ENCODE measurements at places on chromosomes 6 and 20.

DNA sequence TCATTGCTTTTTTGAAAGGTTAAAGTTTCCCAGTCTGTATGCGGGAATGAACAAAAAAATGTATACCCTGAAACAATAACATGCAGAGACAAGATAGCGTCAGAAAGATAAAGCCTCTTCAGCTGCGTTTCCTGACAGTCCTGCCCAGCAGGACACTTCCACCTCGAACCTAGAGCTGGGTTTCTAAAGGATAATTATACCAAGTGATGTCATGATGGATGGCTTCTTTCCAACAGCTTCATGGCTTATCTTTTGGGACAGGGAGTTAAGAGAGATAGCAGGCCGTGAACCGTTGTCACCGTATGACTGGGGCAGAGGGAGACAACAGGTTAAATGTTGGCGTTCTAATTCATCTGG is 267.6 kb upstream of the SGK1 start:
- DNase-seq: no peak

DNA sequence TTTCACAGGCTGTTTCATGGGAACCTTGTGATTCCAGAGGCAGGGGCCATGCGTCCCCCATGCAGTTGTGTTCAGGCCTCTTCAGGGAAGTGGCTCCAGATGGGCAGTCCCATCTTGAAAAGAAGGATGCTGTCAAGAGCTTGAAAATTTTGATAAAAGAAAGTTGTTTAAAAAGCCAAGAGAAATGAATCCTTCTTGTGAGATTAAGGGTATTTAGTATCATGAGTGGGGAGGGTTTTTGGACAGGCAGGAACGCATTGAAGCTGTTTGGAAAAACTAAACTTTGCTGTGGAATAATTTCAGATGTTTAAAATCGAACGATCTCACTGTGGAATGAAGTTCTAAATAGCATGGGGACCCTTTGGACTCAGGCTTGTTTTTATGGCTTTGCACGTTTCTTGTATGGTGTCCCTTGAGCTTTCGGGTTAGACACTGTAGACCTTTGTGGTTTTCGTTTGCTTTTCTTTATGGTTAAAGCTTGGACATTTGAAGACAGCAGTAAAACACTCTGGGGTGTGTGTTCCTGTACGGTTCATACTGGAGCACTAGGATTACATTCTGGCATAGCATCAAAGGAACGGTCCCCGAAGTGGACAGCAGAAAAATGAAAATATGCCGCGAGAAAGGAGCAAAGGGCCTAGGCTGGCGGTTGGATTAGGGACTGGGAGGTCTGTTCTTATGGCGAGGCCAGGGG is 18.2 kb downstream of the KIF25 start:
- DNase-seq: no peak

DNA sequence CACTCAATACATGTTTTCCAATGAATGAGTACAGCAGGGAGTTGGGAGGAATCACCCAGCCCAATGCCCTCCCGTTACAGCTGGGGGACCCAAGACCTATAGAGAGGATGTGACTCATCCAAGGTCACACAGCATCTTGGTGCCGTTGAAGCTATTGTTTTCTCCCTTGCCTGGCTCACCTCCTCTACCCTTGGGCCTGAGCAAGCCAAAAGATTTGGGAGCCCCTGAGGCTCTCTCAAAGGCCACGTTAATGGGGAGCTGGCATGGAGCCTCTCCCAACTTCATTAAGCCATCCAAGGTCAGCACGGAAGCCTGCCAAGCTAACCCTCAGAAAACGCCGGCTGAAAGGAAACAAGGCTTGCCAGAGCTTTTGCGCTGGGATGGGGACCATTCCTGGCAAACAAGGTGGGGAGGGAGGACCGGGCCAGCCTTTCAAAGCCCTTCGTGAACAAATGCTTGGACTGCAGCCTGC is 30.4 kb downstream of the KCNB1 start:
- no peak for DNase-seq

DNA sequence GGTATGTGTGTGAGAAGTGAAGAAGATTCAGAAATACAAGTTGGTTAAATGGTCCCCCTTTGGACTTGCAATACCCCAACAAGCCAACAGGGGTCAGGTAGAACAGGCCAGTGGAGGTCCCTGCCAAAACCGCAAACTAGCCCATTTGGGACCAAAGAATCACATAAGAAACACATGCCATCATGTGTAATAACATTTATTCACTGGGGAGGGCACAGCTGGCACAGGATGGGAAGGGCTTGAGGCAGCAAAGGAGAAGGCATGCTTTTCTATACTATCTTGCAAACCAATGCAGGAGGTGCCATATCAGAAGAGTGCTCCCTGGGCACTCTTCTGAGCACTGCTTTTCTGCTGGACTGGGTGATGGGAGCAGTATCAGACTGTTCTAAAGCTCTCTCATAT is 116.1 kb upstream of the TRAF3IP2 start:
- DNase-seq: no peak

DNA sequence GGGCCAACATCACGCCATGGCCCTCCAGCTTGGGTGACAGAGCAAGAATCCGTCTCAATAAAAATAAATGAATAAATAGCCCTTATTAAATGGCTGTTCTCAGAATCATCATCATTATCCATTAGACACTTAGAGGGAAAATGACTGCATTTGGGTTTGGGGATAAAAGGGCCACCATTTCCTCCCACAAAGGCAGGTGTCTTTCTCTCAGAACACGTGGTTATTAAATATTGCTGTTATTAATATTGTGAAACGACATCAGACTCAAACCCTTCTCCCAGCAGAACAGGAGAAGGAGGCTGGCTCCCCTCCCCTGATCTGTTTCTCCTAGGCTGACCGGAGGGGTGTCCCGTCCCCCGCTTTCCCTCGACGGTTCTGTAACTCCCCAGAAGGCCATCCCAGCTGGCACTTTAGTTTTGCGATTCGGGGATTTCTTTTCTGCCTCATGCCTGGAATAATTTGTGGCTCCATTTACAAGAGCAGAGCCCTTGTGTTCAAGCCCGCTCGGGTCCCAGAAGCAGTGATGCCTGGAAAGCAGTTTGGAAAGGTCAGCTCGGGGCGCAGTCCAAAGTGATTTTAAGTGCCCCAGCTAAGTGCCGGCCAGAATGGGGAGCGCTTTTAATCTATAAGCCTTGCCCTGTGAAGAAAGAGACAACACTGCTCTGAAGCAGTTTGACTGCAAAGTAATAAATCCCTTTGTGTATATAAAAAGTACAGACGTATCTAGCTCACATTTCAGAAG is 41.9 kb downstream of the EYA2 start:
- DNase-seq: no peak

- peak; percentile 39 for DNase-seq
Observed at GRCh38 chr6:52881996-52882841, 27.3 kb downstream of the GSTA3 start.
